Germinal center (tissue), 1 donor: ENCODE measurements at places on chromosomes 5 and 9.

- DNase-seq: no peak
These were observed 76.9 kb upstream of the IFNK start for GRCh38 chr9:27447031-27447683.

DNA sequence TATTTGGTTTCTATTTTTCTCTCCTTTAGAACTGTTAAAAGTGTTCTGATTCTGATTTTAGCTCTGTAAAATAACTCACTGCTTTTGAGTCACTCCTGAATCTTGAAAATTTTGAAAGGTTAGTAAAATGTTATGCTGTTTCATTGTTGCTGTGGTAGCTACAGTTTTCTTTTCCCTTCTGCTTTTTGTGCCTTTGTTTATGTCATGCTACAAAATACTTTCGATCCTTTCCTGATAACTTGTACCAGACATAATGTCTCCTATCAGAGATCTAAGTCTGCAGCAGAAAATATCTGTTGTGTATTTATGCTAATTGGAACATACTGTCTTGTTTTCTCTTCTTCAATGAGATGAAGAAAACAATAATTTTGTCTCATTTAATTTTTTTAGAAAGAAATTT is 26.9 kb upstream of the CEP120 start:
- no peak for DNase-seq

DNA sequence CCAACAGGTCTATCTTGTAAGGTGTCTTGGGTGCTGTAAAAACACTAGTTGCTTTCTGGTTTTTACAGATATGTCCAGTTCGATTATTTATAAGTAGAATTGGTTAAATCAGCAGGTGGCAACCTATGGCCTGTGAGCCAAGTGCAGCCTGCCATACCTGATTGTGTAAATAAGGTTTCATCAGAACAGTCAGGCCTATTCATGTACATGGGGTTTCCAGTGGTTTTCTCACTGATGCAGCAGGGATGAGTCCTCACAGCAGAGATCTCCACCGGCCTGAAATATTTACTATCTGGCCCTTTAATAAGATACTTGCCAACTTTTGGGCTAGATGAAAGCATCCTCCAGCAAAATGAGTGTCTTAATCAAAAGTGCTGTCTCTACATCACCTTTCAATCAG is 132.9 kb upstream of the ICE1 start:
- no peak for DNase-seq

DNA sequence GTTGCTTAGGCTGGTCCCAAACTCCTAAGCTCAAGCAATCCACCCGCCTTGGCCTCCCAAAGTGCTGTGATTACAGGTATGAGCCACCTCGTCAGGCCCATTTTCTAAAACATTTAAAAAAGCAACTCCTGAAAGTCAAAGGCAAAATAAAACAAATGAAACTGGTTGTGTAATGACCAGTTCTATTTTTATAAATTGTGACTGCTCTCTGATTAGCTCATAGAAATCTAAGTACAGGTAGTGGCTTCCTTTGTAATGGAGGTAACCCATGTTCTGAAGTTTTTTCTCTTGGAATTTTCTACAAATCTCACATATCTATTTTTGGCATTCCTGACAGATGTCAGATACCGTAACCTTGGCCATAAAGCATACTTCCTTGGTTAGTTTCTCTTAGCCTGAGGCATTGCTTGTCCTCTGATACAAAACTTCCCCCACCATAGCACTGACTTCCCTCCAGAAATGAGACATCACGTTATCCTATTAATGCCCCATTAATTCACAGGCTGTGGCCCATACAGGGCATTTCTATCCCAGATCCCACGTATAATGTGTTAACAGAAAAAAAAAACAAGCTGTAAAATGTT is 14.1 kb upstream of the AK3 start:
- DNase-seq: no peak

DNA sequence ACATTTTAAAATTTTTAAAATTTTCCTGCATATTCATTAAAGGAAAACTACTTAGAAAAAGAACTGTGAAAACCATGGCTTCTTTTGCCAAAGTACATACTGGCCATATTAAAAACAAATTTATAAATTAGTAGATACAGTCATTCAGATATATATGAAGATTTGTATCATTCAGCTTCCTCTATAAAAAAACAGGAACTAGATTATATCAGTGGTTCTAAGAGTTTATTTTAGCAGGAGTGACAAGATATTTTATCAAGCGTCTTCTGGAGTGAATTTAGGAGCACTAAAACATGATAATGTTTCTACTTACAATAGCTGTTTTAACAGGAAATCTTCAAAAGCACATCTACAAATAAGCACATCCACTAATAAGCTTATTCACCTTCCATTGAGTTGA is 171.4 kb downstream of the RAPGEF6 start:
- DNase-seq: no peak

- DNase-seq: no peak
These were observed 1.1 kb upstream of the SNAPC3 start for GRCh38 chr9:15421532-15421931.

DNA sequence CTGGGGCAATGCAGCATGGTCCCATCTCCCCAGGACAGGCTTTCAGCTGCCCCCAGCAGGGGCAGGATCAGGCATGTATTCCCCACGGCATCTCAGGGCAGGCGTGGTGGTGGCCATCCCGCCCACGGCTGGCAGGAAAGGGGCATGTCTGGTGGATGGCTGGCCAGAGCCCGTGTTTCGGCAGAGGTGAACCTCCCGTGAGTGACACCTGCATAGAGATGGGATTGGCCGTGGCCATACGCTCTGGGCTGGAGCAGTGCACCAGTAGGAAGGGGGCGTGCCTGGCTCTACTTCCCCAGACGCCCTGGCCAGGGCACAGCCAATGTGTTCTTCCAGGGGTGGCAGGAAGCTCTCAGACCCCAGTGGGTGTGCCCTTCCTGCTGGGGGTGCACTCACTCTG is 139.1 kb downstream of the ZNF354C start:
- no peak for DNase-seq

DNA sequence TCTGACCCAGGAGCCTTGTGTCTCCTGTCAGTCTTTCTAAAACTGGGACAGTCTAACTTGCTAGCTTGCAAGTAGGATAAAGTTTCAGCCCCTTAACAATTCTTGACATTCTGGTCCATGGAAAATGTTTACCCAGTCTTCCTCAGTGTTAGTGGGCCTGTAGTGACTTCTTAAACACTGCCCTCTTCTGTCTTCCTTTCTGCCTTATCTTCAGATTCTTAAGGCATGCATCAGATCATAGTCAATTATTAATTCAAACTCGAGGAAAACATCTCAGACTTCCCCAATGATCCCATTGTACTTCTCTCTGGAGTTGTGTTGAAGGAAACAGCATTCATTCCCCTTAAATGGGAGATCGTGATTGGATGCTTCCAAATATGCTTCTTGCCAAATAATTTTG is 1199.8 kb downstream of the DTWD2 start:
- no peak for DNase-seq

DNA sequence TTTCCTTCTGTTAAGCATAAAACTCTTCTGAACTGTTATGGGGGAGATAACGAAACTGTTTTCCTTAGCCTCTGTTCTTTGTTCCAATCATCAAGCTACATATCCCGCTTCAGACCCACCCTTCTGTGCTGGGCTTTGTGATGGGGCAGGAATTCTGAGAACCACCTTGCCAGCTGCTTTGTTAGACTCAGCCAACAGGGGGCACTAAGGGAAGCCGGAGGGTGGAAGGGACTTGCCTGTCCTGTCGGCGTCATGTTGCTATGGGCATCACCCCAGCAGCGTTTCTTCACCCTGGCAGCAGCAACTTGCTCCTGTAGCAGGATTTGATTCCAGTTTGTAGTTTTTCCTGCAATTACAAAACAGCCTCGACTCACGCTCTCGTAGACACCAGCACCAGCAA is 169.1 kb downstream of the CAAP1 start:
- peak; percentile 26 for DNase-seq

GRCh38 chr5:168424594-168425323 is 61.5 kb upstream of the RARS1 start:
- DNase-seq: no peak

DNA sequence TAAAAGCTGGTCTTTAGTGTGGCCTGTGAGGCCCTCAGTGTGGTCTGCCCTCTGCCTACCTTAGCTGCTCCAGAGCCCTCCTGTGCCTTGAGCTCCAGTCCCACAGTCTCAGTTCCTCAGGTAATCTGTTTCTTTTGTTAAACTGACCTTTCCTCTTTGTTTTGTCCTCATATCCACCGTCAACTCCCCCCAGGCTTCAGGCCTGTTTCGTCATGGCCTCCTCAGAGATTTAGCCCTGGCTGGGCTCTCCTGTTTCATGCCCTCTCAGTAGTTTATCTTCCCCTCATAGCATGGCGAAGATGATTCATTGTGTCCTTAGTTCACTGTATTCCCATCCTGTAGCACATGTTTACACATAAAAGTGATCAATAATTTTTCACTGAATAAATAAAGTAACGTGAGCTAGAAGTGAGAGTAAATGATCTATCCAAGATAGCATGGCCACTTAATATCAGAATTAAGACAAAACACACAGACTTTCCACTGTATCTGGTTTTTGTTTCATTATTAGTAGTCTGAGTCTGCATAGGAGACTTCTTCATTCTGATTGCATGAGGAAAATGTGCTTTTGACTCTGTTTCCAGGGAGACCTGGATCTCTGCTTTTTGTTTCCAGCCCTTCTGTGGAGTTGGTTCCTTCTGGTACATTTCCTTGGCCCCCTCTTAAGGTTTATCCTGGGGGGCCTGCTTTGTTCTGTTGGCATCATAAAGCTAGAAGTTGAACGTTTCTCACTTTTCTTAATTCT is 70.5 kb downstream of the SNX24 start:
- no peak for DNase-seq

DNA sequence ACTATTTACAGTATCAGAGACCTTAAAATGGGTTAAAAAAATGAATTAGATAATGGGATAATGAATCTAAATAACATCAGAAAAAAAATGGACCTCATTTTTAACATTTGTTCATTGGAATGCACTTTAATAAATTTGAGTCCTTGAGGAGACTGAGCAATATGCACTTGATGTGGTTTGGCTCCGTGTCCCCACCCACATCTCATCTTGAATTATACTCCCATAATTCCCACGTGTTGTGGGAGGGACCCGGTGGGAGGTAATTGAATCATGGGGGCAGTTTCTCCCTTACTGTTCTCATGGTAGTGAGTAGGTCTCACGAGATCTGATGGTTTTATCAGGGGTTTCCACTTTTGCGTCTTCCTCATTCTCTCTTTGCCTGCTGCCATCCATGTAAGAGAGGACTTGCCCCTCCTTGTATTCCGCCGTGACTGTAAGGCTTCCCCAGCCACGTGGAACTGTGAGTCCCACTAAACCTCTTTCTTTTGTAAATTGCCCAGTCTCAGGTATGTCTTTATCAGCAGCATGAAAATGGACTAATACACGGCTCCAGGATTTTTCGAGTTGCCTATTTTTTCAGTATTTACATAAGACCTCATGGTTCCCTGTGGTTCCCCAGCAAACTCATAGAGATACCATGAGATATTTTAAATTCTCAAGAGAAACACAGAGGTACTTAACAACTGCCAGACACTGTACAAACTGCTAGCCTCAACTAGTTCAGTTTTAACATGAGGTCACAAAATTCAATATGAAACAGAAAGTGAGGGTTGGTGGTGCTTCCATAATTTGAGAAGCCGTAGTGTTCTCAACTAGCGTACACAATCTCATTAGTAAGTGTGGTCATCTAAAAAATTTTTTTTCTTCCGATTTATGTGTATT is 128.3 kb downstream of the TLE1 start:
- no peak for DNase-seq

- peak; percentile 53 for DNase-seq
These were observed 33.1 kb downstream of the APTX start for GRCh38 chr9:32968101-32969011.

- no peak for DNase-seq
These were observed 309.9 kb downstream of the NR3C1 start for GRCh38 chr5:143093452-143094086.

DNA sequence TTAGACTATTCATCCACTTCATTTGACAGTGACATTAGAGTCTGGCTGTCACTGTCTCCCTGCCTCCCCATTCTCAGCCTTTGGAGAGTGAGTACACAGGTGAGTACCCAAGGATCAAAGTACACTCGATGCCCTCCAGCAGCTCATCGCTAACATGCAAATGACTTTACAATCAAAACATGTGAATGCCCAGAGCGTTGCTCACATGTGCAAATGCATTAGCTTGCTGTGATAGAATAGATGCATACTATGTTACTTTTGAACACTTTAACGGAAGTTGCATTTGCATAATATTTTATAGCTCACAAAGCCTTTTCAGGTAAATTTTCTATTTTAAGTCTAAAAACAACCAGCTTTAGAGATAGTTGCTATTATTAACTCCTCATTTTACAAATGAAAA is 107.6 kb downstream of the SYK start:
- peak; percentile 51 for DNase-seq

- DNase-seq: no peak
These were observed 117.6 kb downstream of the SEMA5A start for GRCh38 chr5:9428272-9428671.

- DNase-seq: no peak
These were observed 828.1 kb upstream of the GRAMD2B start for GRCh38 chr5:125595095-125595494.

DNA sequence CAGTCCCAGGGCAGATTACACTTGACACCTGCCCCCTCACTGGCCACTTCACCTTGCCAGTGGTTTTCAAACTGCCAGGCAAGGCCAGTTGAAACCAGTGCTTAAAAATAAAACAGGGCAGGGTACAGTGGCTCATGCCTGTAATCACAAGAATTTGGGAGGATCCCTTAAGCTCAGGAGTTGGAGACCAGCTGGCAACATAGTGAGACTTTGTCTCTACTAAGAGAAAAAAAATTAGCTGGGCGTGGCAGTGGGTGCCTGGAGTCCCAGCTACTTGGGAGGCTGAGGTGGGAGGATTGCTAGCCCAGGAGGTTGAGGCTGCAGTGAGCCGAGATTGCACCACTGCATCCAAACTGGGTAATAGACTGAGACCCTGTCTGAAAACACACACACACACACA is 58.1 kb downstream of the ROPN1L start:
- no peak for DNase-seq

- no peak for DNase-seq
These were observed 89.8 kb downstream of the UBE2R2 start for GRCh38 chr9:33906769-33907168.

- no peak for DNase-seq
These were observed 41.3 kb downstream of the HABP4 start for GRCh38 chr9:96491079-96491879.

- peak; percentile 2 for DNase-seq
These were observed 1.3 kb downstream of the PCSK5 start for GRCh38 chr9:75891771-75892215.

- no peak for DNase-seq
These were observed 64.0 kb downstream of the RGS7BP start for GRCh38 chr5:64569858-64570257.

GRCh38 chr5:131164191-131165118 is 601 bp downstream of the HINT1 start:
- DNase-seq: peak; percentile 81
